Stimulated activated effector memory CD8-positive, alpha-beta T cell treated with anti-CD3 and anti-CD28 coated beads, Interleukin-12 subunit alpha, Interleukin-12 subunit beta, amount 100 ng/mL, for 72 hours (primary cell): ENCODE measurements at places on chromosomes 12 and 14.

- no peak for DNase-seq
Measured at GRCh38 chr12:52686063-52686462, 5.9 kb upstream of the KRT1 start.

GRCh38 chr12:124768452-124769162, 95.1 kb downstream of the SCARB1 start:
- no peak for DNase-seq

DNA sequence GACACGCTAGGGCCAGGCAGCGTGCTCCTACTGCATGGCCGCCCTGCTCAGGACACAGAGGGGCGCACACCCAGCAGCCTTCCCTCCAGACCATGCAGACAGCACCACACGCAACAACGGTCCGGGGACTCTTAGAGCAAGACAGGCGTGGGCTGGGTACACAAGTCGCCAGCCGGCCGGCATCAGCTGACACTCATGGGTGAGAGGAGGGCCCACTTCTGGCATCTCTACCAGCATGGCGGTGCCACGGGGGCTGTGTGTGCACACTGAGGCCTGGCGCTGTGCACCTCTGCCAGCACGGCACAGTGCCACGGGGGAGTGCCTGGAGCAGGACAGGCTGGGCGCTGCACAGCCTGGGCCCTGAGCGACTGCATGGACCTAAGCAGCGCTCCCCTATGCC, 6.7 kb upstream of the BTBD6 start:
- DNase-seq, result no peak

DNA sequence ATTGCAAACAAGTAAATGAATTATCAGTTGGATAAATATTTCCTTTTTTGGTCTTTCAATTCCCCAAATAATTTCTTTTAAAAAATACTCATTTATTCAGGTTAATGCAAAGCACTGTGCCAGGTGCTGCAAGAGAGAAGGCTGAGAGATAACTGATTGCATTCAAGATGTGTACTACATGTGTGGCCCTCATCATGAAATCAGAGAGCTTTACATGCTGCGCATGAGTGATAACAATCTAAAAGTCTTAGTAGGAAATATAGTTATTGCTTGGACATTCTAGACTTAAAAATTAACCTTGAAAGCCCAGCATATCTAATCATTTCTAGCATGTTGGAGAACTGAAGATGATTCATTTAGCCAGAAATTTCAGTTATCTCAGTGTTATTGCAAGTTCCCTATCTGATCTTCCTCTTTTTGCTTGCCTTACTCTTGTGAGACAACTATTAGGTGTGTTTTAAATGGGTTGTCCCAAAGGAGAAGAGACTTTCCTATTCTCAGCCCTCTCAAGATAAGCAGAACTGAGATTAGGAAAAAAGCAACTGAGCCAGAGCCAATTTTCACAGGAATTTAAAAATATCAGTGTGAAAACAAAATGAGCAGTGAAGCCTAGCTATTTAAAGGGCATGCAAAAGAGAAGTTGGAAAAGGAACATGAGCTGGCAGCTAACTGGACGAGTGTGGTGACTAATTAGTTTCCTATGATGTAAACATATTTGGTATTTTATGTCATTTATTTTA, 60.9 kb downstream of the PLEKHA5 start:
- no peak for DNase-seq

- DNase-seq, result no peak
Measured at GRCh38 chr14:48546996-48547395, 871.6 kb upstream of the MDGA2 start.

DNA sequence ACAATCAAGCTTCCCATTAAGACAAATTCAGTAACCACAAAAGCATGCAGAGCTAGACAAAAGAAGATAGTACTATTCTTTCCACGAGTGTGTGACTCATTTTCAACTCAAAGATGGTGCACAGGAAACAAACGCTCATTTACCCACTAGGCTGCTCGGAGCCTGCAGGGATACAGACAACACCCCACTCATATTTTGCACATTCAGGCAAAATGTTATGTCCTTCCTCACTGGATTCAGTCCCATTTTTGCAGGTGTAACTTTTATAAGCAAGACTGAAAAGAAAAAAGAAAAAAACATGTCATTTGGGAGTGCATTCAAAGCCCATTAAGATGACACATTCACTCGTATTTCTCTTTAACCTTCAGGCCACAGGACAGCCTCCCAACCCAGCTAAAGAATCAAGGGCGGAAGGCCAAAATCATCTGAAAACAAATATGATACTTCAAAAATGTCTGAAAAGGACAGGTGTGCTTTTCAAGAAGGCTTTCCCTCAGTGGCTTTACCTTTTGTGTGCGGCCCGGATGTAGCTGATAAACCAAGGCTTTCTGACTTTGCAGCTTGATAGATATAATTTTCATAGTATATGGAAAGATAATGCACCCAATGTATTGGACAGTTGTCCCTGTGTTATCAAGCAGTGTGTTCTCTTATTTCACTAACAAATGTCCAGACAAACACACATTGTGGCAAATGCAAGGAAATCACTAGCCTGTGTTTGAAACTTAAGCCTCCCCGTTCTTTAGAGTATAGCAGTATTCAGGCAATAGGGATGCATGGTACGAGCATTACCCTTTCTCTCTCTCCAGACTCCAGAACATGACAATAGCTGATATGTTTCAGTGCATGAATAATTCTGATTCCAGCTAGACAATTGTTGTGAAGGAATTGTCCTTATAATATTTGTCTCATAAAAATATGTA, 147.8 kb upstream of the KRR1 start:
- no peak for DNase-seq

DNA sequence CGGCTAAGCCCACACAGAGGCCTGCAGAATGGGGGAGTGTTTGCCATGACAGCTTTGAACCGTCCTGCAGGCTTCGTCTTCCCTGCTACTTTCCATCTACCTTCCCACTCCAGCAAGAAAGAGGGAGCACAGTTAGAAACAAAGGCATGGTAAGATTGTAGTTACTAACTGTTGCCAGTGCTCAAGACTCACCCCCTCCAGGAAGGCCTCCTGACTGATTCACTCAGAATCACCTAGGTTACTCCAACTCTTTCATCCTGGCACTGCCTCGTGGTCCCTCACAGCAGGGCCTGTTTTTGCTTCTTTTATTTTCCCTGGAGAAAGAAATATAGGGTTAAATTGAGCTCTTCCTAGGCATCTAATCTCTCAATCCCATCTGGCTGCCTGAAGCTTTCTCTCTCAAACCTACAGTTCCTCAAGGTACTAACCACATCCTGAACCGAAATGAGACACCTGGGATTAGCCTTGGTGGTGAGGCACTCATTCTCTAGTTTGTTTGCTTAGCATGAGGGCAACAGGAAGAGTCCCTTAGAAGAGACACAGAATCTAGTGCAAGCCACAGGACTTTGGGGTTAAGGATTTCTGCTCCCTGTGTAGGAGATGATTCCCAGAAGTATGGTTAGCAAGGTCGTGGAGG, 7.8 kb downstream of the GALNT6 start:
- no peak for DNase-seq

DNA sequence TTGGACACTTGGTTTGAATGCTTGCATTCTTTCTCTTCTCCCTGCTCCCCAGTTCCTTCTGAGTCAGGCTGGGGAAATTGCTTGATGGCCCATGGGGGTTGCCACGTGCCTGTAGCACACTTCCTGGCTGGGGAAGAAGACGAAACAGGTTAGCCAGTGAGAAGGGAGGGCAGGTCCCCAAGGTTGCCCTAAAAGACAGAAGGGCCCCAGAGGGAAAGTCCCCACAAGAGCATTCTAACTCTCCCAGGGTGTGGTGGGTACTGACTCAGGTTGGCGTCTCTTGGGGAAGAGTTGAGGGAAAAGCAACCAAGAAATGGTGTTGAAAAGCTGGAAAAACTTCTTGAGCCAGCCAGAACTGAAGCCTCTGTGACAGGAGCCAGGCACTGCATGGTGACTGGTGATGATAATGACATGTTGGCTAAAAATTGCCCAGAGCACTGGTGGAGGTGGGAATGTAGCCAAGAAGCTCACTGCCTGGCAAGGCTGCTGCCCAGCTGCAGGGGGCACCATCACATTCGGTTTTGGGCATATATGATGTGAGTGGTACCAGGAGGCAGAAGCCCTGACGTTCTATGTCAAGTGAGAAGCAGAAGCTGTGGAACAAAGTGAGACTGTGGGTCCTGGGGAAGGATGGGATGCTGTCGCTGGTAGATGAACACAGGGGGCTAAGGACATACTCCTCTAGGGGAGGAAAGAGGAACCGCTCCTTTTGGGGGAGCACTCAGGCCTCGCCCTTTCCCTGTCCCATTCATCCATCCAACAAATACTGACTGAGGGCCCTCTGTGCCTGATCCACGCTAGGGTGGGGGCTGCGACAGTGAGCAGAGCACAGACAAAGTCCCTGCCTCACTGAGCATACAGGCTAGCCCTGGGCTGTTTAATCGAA, 8.1 kb upstream of the RABGGTA start:
- no peak for DNase-seq

DNA sequence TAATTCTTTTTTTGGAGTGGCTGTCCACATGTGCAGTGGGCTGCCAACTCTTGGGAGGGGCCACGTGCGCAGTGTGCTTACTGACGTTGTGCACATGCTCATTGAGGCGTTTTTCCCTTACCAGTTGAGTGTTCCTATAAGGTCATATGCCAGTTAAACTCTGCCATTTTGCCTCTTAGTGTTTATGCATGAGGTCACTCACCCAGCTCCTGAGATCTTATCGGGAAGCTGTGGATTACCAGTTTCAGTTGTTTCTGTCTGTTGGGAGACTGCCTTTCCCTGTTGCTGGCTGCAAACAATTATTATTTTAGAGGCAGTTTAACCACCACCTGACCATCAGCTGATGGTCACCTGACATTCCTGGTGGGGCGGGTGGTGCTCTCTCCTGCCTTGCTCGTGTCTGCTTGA, 16.1 kb upstream of the KIF21A start:
- no peak for DNase-seq

DNA sequence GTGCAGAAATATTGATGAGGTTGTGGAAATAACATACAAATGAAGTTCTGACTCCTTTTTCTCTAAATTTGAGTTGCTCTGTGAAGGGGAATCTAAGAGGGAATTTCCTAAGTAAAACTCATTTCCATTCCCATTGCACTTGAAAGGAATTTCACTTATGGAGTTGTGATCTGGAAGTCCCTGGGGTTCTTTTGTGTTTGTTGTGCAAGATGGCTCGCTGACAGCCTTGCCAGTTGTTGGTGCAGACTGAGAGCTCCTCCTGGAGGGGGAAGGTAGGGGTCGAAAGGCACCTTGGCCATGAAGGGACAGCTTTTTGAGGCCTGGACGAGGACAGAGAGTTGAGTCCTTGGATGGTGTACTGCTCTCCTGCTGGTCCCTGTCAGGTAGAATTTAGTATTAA, 72.0 kb downstream of the C12orf56 start:
- no peak for DNase-seq

DNA sequence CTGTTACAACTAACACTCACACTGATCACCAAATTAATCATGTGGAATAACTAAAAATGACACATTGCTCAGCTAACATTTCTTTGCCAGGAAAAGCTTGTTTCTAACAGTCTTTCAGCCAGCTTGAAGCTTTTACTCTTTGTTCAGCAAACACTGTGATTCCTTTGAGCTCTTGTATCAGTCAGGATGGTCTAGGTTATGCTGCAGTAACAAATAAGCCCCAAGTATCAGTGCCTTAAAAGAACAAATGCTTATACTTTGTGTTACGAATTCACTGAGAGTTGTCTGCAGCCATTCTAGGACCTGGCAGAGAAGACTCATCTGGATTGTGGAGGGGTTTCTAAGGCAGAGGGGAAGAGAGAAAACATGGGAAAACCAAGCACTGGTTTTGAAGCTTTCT, 47.6 kb upstream of the PIWIL1 start:
- DNase-seq, result no peak

DNA sequence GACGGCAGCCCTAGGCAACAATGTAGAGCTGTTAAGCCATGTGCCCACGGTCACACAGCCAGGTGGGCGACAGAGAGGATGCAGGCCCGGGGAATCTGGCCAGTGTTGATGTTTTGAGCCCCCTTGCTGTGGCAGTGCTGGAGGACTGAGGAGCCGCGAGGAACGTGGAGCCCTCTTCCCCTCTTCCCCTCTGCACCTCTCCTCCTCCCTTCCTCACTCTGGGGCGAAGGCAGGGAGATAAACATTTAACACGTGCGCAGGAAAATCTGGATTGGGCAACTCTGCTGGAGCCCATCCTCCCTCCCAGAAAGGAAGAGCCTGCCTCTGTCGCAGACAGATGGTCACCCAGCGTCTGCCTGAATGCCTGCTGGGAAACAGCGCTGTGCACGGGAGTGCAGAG, 376.8 kb downstream of the FUT8 start:
- DNase-seq, result no peak

GRCh38 chr12:127509066-127509778, 757.7 kb upstream of the TMEM132C start:
- no peak for DNase-seq

GRCh38 chr14:93023802-93024434, 91.8 kb downstream of the ITPK1 start:
- no peak for DNase-seq

GRCh38 chr14:94770251-94770749, 387 bp upstream of the GSC start:
- DNase-seq, result no peak

- DNase-seq, result no peak
Measured at GRCh38 chr12:118513611-118514010, 137.3 kb downstream of the SUDS3 start.

- DNase-seq, result peak; percentile 69
Measured at GRCh38 chr12:106753526-106753925, 21.0 kb upstream of the RIC8B start.

DNA sequence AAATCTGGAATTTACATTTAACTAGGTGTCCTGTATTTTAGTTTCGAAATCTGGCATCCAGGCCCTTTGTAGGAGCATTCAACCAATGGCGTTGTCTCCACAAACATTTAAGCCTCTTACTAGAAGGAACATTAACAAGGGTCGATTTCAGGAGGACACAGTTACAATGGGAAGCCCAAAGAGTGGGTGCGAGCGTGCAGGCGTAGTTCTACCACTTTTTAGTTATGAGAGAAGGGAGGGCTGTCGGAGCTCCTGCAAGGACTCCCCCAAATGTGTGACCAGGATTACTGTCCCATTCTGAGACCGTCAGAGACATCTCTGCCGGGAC, 365 bp upstream of the ABHD4 start:
- DNase-seq, result no peak

DNA sequence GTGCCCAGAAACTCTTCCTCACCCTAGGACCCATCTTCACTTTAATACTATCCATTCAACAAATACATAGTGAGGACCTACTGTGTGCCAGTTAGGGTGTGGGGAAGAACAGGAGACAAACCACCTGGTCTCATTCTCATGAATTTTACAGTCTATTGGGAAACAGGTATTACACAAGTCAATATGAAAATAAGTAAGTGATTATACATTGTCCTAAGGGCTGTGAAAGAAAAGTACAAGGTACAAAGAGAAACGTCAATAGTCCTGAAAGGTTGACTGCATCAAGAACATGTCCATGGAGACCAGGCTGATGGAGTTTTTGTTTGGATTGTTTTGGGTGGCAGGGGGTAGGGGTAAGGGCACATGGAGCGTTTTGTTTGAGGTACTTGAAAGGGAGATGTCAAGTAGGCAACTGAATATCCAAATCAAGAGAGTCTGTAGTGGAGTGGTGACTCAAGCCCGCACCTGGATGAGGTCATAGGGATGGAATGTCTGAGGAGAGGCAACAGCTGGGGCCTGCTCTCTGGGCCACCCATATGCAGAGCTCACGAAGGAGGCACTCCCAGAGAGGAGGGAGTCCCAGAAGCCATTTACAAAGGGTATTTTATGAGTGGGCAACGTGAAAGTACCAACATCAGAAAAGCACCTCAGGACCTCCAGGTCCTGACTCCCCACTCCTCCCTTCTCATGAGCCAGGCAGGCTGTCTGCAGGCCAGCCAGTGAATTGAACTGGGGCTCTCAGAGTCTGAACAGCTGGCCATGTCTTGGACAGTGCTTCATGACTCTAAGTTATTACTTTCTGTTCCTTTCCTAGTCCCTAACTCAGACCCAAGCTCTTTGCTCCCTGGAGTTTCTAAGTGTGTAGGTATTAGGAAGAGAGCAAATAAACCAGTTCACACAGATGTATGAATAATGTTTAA, 272.0 kb downstream of the ZFP36L1 start:
- DNase-seq, result no peak
